ENCODE measurements at places on chromosomes 7 and 10.

DNA sequence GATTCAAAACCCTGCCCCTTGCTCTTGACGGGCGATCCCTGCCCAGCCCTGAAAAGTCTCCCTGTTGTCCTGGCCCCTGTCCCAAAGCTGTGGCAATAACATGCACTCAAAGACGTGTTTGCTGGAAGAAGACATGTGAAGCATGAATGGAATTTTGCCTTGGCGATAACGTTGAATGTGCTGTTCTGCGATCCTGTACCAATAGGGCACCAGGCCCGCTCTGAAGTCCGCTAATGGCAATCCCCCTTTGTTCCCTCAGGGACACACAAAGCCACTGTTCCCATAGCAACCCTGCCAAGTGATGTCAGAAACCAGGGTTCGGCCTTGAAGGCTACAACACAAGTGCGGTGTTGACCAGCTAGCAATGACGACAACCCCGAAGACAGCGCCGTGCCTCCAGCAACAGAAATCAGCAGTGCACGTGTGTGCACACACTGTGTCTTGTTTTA lies 284.6 kb downstream of the KLF6 start:
- no peak for DNase-seq

DNA sequence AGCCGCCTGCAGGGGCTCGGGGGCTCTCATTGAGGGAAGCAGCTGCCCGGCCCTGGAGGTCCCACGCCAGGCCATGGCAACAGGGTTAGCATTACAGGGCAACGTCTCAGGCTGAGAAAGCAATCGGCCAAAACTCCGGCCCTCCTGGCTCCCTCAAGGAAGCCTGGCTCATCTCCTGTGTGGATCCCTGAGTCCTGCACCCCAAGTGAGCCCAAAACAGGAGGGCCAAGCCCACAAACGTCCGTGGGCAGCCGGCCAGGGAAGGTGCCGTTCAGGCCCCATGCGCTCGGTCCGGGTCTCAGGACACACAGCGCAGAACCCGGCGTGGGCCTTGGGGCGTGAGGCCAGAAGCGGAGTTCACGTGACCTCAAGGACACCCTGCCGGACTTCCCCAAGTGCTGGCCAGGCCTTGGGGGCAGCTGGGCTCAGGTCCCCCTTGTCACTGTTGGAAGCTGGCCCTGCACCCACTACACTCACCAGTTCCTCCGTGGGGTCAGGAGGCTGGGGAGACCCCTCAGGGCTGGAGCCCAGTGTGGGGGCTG lies 8.0 kb upstream of the PWWP2B start:
- DNase-seq = no peak

DNA sequence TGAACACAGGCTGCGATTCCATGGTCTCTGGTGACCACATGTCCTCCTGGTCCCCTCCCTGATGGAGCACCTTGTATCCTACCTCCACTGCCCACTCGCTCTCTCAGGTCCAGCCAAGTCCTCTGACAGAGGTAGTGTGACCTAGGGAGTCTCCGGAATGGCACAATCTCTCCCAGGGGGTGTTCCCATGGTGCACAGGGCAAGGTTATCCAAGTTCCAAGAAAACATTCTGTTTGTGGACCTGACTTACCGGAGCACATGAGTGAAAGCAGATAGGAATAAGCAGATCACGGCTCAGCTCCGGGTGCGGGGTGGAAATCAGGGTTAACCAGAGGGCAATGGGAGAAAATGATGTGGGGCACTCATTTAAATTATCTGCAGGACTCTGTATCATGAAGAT lies 45.8 kb upstream of the INSIG1 start:
- DNase-seq = no peak

GRCh38 chr10:29692121-29692539 lies 57.4 kb upstream of the SVIL start:
- no peak for DNase-seq

- DNase-seq = no peak
Observed at GRCh38 chr10:48594803-48595538, 9.9 kb downstream of the ARHGAP22 start.

- no peak for DNase-seq
Observed at GRCh38 chr7:134343796-134344195, 27.1 kb upstream of the SLC35B4 start.

- DNase-seq = no peak
Observed at GRCh38 chr10:79353000-79353406, 5.7 kb downstream of the PPIF start.

GRCh38 chr10:86366033-86366901 lies at the start of gene GRID1:
TSS of gene GRID1 (minus strand) at chr10:86366795.
- no peak for DNase-seq

GRCh38 chr7:95845007-95845406 lies 72.7 kb downstream of the DYNC1I1 start:
- DNase-seq = no peak

GRCh38 chr7:64182036-64182790 lies 24.8 kb upstream of the ZNF735 start:
- DNase-seq = no peak

- DNase-seq = no peak
Observed at GRCh38 chr10:35185260-35186034, 58.8 kb downstream of the CREM start.

- DNase-seq = no peak
Observed at GRCh38 chr10:100786591-100786990, 41.2 kb downstream of the PAX2 start.

DNA sequence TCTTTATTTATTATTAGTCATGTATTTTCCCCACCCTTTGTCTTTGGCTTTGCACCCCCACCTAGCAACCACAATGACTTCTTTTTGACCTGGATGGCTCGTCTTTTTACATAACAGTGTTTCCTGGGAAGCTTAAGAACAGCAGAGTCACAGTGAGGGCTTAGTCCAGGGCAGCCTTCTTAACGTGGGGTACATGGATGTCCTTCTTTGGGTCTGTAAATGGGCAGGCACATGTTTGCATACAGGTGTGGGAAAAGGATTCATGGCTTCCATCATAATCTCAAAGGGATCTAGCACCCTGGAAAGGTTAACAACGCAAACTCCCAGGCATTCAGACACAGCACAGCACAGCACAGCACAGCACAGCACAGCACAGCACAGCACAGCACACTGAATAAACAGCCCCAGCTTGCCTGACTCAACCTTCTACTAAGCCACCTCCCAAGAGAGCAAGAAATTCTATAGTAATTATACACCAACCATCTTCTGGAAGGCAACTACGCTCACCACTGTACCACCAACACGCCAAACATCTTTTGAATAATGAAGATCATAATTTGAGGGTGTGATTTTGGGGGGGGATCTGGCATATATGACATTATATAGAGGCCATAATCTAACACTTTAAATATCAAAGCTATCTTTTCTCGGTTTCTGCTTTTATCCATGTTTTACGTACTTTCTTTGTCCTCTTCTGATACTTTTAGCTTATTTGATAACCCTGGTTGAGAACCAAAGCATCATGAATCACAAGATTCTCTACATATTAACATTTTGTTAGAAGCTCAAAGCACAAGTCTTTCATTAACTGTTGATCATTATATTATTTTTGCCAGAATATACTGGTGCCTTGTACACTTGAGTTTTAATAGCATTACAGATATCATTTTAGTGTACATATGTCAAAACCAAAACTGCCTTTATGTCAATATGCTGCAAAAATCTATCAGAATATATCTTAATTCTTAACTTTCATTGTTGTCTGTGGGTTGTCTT lies 177.2 kb upstream of the KLF14 start:
- no peak for DNase-seq

DNA sequence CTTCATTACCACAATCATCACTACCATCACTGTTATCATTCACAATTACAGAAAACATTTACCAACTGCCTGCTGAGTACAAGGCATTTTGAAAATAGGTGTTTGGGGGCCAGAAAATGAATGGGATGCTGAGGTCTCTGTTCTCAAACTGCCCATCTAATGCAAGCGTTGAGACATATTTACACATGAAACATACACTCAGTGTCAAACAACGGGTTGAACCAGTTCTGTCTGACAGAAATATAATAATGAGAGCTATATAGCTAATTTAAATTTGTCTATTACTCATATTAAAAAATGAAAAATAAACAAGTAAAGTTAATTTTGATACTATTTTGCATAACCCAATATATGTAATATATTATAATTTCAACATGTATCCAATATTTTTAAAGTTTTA lies 303.1 kb downstream of the KCNMA1 start:
- DNase-seq = no peak

DNA sequence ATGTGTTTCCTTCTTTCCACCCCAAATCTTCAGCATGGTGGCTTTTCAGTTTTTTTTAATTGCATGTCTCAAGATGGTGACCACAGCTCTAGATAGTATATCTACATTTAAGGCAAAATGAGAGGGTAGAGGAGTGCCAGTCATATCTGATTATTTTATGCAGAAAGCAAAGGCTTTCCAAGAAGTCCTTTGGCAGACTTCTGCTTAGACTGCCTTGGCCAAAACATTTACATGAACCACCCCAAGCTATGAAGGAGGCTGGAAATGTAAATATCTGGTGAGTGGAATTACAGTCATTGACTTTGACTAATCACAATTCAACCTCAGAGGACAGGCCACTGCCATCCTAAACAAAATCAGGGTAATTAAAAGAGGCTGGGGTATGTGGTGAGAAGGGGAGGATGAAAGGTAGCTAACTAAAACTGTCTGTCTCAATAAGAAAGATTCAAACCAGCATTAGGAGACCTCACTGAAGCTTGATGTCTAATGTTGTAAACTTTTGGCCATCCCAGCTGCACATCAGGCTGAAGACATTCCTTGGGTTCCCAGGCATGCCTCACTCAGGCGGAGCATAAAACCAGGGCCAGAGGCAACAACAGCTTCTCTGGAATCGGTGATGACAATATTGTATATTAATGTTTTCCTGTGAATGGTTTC lies 53.4 kb downstream of the PPP1R3C start:
- no peak for DNase-seq

- no peak for DNase-seq
Observed at GRCh38 chr7:137877027-137877675, 30.4 kb upstream of the DGKI start.

- DNase-seq = no peak
Observed at GRCh38 chr10:82922755-82923154, 1047.8 kb downstream of the NRG3 start.

DNA sequence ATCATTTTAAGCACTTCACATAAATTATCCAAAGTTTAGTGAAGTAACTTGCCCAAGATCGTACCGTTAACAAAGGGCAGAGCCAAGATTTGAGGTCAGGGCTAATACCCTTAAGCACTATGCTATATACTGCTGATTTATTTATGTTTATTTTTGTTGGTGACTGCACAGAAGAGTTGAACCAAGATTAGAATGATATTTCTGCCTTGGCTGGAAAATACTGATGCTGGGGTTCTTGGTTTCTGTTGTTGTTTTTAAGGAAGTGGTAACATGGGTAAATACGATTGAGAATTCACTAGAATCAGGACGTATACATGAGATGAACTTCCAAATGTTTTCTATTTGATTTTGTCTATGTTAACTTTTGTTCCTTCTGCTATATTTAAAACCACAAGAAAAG lies 9.3 kb downstream of the ADD3 start:
- no peak for DNase-seq

- DNase-seq = no peak
Observed at GRCh38 chr10:94223702-94224370, 138.9 kb downstream of the NOC3L start.

- DNase-seq = no peak
Observed at GRCh38 chr7:154372011-154372601, 319.9 kb downstream of the DPP6 start.

DNA sequence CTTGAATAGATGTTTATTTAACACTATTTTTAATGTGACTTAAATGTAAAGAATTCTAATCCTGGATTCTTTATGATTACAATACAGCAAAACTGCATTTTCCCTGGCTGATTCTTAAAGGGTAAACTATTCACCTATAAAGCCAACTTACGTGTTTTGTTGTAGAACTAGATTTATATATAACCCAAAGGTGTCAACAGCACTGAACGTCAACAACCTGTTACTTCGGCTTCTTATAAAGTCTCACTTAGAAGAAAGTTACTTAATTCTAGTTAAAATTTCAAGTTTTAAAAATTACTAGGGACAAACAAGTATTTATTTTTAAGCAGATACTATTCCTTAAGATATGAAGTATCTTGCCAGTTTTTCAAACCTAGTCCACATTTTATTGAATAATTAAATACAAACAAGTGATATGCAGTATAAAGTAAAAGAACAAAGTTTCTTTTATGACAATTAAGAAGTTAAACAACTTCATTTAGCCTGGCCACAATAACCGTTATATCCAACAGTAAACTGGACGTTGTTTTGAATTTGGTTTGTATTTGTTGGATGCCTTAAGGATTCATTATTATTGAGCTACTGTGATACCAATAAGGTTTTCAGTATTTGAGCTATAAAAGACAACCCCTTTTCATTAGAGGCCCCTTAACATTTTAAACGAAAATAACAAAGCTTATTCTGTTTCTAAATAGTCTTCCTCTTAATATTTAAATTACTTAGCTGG lies 83.1 kb downstream of the SNX10 start:
- no peak for DNase-seq

GRCh38 chr7:159210581-159211235 lies 66.0 kb upstream of the VIPR2 start:
- no peak for DNase-seq

GRCh38 chr10:133224076-133224475 lies 5.9 kb upstream of the UTF1 start:
- DNase-seq = no peak

DNA sequence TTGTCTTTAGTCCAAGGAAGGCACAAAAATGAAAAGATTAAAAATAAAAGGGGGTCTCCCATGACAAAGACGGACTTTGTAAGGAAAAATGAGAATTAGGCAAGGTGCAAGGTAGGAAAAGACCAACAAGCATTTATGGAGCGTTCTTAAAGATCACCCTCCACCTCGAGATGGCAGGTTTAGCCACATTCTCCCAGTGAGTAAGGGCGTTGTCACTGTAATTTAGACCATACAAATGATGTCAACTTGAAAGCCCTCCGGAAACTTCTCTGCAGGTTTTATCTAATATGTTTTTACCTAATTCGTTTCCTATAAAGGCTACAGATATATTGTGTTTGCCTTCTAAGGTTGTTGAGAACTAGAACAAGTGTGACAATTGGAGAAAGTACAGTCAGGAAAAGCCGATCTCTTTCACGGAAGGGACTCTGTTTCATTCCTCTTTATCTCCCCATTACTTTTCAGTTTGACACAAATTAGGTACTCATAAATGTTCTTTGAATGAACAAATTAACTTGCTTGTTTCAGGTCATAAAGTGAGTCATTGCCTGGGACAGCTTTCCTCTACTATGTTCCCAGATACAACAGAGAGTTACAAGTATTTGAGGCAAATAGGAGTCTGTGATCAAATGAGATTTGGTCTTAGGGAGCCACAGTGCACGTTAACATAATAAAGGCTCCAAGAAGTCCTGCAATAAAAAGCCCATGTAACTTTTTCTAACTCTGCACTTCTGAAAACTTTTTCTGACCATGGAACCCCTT lies 102.6 kb upstream of the HABP2 start:
- no peak for DNase-seq

- DNase-seq = no peak
Observed at GRCh38 chr10:17051851-17052250, 77.8 kb downstream of the CUBN start.

- DNase-seq = no peak
Observed at GRCh38 chr10:131027256-131027655, 284.3 kb downstream of the TCERG1L start.

- DNase-seq = no peak
Observed at GRCh38 chr10:93435621-93436397, 46.3 kb downstream of the MYOF start.

All from activated naive CD8-positive, alpha-beta T cell treated with anti-CD3 and anti-CD28 coated beads, Interleukin-2, amount 50 U/mL, for 16 hours (primary cell).